ENCODE measurements at places on chromosomes 6 and 20.

GRCh38 chr6:42175860-42176259 lies 2.7 kb downstream of the GUCA1A start:
- DNase-seq = no peak

DNA sequence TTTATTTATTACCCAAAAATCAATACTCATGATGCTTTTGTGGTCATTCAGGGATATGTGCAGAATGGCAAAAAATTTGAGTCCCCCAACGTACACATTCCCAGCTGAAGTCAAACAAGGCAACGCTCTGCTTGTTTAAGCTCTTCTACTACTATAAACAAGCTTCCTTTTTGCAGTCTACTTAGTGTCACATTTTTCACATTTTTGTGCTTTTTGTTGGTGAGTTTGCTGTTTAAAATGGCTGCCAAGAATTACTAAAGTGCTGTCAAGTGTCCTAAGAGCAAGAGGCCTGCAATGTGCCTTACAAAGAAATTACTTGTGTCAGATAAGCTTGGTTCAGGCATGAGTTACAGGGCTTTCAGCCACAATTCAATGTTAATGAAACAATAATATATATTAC lies 2.1 kb downstream of the WFDC8 start:
- DNase-seq = no peak

DNA sequence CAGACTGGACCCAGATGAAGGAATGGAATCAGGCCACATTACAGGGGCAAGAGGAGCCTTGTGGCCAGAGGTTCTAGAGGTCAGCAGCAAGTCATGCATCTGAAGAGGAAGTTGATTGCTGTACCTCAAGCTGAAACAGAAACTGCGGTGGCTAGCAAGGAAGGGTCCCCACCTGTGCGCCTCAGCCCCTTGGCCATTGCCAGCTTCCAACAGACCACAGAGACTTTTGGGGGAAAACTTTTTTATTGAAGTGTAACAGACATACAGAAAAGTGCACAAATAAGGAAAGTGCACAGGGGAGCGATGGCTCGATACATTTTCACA lies 26.8 kb upstream of the SLC9A8 start:
- DNase-seq = peak; percentile 57

DNA sequence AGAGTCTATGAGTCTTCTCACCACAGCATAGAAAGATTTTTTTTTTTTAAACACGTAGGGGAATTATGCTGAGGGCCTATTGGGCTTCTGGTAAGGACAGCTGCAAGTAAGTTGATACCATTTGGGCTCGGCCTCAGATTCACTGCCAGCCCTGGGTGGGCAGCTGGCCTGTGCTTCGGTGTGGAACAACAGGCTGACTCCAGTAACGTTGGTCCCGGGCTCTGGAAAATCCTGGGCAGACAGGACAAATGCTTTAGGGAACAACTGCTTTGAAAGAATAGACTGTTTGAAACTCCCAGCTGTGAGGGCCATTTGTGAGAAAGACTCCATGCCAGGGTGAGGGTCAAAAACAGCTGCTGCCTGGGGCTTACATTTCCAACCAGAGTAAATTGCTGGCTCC lies 366.5 kb downstream of the QKI start:
- no peak for DNase-seq

- DNase-seq = no peak
Measured at GRCh38 chr20:51131811-51132210, 108.9 kb upstream of the KCNG1 start.

DNA sequence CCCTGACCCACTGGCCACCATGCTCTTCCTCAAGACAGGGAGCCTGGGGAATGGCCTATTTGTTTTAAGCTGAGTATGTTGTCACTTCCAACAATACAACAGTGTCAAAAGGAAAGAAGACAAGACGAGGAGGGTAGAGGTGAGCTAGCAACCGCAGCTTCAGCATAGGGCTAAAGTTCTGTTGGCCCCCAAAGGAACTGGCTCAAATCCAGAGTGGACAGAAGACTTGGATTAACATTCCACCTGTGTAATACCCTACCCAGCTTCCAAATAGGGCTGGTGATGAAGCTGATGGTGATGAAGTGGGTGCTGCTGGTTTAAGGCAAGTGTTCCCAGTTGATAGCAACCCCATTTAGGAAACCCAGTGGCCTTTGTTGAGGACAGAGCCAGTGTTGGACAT lies 31.7 kb upstream of the KCNK5 start:
- DNase-seq = no peak

DNA sequence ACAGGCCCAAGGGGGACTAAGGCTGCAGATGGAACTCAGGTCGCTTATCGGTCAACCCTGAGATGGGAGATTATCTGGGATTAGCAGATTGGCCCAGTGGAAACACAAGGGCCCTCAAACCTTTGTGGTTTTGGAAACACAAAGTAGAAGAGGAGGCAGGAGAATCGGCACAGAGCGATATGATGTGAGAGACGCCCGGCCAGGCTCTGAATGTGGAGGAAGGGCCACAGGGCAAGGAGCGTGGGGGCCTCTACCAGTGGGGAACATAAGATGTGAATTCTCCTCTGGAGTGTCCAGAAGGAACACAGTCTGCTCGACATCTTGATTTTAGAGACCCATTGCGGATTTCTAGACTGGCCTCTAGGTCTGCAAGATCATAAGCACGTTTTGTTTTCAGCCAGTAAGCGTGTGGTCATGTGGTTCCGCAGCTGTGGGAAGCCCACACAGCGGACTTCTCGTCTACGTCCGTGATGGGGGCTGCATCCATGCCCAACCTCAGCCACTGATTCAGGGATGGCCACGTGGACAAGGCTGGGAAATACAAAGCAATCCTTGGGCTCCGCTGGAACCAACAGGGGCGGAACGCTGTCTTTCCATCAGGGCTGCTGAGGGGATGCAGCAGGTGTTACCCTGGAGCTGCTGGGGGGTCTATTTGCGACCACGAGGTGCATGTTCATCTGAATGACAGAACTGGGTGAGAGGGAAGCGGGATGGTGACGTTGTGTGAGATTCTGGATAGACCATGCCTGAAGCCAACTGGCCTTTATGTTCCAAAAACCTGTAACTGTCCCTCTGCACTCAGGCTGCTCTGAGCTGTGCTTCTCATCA lies 127.6 kb upstream of the PMEPA1 start:
- DNase-seq = no peak

GRCh38 chr6:25042536-25042935 lies 106.8 kb upstream of the RIPOR2 start:
- DNase-seq = no peak

DNA sequence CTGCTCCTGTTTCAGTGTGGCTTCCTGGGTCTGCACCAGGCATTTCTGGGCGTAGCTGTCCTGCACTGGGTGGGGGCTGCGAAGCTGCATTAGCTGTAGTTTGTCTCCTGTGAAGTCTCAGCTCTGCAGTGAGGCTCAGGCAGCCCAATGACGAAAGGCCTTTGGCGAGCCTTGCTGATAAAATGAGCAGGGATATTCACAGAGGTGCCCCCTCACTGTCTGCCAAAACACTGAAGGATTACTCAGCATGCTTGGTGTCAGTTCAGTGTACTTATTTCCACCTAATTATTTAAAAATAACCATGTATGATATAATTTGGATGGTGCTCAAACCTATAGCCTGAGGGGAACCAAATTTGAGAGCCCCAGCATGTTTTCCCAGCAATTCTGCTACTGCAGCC lies 73.5 kb downstream of the ECT2L start:
- no peak for DNase-seq

DNA sequence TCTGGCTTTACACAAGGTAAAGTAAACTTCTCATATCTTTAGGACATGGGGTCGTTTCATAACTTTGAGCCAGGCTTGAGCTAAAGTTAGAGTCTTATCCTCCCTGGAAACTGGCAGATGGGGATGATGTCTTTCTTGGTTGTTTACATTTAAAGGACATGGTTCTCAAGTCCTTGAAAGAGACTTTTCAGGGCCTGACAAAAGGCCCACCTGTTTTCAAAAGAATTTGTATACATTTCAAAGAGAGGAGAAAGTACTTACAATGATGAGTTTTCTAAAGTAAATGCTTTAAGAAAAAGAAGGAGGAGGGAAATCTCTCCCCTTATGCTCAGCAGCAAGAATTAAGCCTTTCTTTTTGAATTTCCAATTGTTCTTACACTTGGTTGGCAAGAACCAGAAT lies 45.7 kb upstream of the TINAG start:
- no peak for DNase-seq

DNA sequence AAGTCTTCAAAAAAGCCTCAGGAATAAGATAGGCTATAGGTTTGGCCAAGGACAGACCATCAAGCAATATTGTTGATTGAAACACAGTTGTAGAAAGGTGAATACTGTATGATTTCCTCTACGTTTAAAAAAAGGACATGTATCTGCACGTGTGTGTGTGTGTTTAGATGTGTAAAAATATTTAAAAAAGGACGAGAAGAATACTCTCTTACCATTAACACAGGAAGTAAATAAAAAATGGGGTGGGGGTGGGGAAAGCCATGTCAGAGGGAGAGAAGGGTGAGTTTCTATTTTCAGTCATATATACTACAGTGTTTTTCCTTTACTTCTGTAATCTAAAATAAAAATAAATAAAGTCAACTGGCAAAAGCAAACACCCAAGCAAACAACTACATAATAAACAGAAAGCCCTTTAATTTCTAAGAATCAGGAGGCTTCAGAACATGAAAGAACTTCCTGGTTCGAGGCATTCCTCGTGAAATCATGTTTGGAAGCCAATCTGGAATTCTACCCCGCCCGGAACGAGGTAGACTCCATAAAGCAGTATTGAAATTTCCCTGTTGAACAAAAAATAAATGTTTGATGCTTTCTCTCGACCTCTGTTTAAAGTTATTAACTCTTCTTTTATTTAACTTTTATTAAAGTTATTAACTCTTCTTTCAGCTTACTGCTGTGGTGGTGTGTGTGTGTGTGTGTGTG lies 158.1 kb upstream of the ZNF217 start:
- no peak for DNase-seq

DNA sequence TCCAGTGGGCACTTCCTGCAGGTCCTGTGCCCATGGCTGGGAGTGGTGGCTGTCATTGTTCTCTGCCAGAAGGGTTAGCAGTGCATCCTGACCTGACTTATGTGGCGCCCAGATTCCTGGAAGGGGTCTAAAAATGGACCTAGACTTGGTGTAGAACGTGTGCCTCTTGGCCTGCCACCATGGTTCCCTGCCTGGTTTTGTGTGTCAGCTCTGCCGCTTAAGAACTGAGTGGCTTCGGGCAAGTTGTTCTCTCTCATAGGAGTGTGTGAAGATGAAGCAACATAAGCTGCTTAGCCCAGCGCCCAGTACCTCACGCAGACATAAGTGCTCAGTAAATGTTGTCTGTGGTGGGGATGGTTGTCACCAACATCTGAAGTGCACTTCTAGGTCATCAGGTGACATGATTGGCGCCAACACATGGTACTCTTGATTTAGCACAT lies 52.1 kb downstream of the PTPN1 start:
- no peak for DNase-seq
